ENCODE measurements at places on chromosomes 2 and 18.

DNA sequence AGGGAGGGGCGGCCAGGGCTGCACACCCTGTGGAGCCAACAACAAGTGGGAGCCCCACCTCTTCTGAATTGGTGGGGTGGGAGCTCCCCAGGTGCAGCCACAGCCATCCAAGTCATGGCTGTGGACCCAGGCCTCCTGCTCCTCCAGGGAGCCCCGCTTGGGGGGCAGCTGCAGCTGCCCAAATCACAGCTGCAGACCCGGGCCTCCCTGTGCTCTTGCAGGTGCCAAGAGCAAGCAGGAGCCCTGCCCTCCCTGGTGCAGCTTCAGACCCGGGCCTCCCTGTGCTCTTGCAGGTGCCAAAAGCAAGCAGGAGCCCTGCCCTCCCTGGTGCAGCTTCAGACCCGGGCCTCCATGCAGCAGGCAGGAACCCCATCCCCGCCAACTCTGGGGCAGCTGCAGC lies 46.5 kb upstream of the COX7A2L start:
- DNase-seq = no peak

- no peak for DNase-seq
Observed at GRCh38 chr2:128753800-128754199, 435.1 kb upstream of the HS6ST1 start.

GRCh38 chr2:188517549-188518215 lies 226.0 kb downstream of the GULP1 start:
- no peak for DNase-seq

DNA sequence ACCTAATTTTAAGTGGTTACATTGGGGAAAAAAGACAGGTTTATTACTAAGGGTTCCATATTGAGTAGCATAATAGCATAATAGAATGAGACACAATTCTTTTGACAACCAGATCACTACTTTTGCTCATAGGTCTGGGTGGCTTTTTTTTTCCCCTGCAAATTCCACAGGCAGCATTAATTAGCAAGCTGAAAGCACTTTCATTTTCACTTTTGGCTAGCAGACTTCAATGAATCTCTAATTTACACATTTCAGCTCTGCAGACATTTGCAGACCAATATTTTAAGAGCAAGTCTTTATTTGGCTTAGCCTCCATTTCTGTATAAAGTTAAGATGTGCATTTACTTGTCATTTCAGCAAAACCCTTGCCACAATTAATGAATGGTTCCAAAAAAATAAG lies 185.5 kb downstream of the NOL4 start:
- DNase-seq = no peak

- DNase-seq = no peak
Observed at GRCh38 chr2:62144689-62145477, 51.0 kb upstream of the B3GNT2 start.

GRCh38 chr2:119253114-119253702 lies 29.6 kb downstream of the STEAP3 start:
- DNase-seq = no peak

DNA sequence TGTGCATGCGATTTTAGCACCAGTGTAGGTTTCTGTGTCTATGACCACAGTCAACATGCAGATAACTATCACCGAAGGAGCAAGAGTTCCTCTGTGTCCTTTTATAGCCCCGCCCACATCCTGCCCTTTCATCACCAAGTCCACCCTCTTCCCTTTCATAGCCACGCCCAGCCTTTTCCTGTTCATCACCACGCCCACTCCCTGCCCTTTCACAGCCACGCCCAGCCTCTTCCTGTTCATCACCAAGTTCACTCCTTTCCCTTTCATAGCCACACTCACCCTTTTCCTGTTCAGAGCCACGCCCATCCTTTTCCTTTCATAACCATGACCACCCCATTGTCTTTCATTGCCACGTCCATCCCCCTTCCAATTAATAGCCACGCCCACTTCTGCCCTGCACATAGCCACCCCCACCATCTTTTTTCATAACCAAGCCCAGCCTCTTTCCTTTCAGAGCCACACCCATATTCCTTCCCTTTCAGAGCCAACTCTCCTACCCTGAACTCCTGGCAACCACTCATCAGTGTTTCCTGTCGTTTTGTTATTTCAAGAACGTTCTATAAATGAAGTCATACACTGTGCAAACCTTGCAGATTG lies 273.9 kb downstream of the MYT1L start:
- peak; percentile 52 for DNase-seq

DNA sequence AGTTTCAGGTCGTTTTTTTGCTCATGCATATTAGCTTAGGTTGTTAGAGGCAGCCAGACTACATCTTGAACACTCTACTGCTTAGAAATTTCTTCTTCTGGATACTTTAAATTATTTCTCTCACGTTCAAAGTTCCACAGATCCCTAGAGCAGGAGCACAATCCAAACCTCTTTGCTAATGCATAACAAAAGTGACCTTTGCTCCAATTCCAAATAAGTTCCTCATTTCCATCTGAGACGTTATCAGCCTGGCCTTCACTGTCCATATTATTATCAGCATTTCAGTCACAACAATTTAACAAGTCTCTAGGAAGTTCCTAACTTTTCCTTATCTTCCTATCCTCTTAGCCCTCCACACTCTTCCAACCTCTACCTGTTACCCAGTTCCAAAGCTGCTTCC lies 50.4 kb upstream of the ERMN start:
- no peak for DNase-seq

DNA sequence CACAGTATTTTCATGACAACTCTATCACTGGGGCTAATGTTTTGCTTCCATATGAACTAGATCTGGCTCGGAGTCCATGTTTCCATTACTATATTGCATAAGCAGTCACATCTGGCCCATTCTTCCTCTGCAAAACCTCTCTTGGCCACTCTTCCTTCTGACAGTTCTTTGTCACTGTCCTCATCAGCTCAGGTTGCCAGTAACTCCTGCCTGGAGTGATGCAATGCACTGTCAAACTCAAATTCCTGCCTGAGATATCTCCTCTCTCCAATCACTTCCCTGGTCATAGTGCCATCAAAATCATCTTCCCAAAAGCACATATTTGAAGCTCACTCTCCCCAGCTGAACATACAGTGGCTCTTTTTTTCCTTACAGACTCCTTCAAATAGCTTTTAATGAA lies 66.1 kb downstream of the COLEC12 start:
- DNase-seq = no peak

DNA sequence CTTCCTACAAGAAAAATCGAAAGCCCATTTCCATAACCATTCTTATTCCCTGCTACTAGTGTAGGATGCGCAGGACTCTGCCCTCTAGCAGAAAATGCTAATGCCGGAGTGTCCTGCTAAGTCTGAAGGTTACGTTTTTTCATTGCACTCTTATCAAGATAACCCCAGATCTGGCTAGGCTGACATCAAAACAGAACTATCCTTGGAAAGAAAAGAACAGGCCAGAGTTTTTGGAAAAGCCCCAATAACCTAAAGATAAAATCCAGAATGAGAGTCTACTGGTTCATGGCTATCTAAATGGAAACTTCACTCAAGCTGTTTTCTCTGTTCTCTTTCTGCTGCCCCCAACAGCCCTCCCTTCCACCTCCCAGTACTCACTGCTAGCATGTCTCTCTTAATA lies 913 bp downstream of the RNF152 start:
- DNase-seq = no peak

DNA sequence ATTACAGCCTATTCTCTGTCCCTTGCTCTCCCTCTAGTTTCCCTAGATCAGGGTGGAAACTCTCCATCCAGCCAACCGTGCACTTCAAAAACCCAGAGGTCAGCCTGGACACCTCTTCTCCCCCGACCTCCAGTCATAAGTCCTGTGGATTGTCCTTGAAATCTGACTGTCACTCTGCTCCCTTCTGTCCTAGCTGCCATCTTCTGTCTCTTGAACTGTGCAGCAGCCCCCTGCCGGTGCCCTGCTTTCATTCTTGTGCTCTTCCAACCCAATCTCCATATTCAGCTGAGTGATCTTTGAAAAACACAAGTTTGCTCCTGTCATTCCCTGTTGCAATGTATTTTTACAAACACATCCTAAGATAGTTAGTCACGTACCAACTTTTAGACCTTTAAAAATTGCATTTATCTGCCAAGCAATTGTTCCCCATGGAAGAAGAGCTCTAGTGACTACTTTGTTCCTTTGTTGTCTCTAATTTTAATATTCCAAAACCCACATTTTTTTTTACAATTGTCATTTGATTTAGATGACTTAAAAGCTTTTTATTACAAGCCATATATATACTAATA lies 254.3 kb downstream of the CAMKMT start:
- no peak for DNase-seq

- DNase-seq = no peak
Observed at GRCh38 chr2:48545244-48545643, 15.3 kb downstream of the STON1 start.

- DNase-seq = no peak
Observed at GRCh38 chr18:45274026-45274425, 341.2 kb upstream of the SLC14A2 start.

GRCh38 chr2:235638541-235639427 lies 144.9 kb downstream of the AGAP1 start:
- DNase-seq = no peak

GRCh38 chr2:54949431-54949830 lies 100.8 kb downstream of the RTN4 start:
- no peak for DNase-seq

DNA sequence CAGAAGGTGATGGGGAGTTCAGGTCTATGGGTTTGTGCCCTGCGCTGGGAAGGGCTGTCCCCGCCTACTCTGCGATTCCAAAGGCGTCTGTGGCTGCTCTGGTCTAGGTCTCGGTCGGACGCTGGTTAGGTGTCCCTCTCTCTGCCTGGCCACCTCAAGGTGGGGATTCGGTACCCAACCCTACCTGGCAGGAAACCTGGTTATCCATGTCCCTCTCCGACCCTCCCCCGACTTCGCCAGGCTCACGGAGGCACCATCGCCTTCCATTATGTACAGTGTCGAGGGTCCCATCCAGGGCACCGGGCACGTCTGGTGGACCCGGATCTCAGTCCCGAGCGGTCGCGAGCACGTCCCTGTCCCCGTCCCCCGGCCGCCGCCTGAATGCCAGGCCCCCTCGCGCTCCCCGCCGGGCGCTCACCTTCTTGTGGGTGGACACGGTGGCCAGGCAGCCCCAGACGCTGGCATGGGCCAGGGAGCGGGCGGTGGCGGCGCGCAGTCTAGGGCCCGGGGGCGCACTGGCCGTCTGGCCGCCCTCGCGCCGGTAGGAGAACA lies 628 bp downstream of the CREG2 start:
- DNase-seq = no peak

- DNase-seq = no peak
Observed at GRCh38 chr2:215218587-215219577, 80.5 kb upstream of the ABCA12 start.

GRCh38 chr18:23163786-23164533 lies 28.7 kb downstream of the CABLES1 start:
- DNase-seq = no peak

DNA sequence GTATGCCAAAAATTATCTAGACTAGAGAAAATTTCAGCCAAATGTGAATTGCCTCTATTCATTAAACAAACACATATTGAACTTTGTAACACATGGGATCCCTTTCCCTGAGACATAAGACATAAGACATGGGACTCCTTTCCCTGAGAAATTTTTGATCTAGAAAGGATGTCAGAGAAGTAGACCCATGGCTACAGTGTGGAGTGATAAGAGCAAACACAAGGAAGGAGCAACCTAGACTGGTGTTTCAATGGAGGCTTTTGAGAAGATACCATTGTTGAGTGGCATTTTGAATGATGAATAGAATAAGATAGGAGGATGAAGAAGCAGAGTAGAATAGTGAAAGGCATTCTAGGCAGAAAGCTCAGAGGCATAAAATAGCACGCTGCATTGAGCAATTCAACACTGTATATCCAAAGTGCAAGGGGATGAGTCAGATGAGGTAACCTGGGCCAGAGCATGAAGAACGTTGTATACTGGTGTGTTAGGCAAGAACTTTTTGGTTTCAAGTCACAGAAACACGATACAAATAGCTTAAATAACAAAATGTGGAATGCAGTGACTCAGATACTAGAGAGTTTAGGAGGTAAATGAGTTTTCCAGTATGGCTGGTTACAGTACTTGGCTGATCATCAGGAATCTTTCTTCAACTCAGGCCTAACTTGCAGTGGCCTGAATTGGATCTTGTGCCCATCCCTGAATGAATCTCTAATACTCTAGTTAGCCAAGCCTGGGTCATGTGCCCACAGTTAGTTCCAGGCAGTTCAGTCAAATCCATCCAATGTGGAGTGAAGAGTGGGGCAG lies 129.8 kb upstream of the TANK start:
- DNase-seq = no peak

DNA sequence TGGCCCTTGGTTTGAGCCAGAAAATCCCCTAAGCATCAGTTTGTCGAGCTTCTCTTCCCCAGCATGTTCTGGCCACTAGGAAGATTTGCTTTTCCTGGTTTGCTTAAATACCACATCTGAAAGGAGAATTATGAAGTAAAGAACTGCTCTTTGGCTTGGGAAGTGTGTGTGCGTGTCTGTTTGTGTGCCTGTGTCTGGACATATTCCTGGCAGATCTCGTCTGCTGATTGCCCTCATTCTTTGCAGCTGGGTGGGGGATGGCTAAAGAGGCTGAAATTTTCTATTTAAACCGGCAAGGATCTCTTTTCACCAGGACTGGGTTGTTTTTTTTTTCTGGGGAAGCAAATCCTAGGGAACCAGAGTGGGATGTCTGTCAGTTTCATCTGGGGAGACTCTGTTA lies 57.3 kb upstream of the MBOAT2 start:
- no peak for DNase-seq

DNA sequence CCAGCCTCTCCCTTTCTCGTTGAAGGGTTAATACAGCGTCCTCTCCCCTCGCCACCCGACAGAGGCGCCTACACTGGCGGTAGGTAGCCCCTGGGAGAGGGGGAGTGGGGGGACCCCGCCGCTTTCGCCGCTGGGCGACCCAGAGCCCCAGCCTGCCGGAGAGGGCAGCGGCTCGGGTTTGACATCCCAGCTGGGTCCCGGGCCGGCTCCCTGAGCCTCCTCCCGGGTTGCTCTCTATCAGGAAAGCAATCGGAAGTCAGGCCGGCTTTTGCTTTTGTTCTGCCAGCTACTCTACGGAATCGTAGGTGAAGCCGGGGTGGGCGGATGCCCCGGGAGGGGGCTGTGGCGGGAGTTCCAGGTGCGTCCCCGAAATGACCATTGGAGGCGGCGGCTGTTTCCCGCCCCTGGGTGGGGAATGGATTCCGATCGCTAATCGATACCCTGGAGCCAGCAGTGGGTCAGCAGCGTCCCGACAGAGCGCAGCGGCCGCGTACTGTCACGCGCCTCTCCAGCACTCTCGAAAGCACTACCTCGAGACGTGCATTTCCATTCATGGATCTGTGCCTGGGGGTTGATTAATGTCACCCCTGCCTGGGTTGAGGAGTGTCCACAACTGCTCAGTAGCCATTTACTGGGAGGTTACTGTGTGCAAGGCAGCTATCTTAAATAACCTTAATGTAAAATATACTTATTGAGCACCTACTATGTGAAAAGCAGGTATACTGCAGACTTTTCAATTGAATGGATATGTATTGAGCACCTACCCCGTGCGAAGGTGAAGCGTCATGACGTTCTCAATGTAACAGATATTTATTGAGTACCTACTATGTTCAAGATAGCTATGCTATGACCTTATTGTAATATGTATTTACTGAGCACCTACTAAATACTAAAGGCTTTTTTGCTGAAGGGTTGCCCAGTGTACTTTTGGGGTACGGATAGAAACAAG lies 1.1 kb downstream of the MAPK4 start:
- DNase-seq = no peak
